ENCODE measurements at places on chromosomes 1 and 21. TPM values are rescaled to one million over a fixed set of nuclear protein-coding genes. Genes with fewer than 3 reads are reported as not detected.

The KCND3 gene
- 1.2 TPM for polyA plus RNA-seq

The THEM5 gene
- polyA plus RNA-seq, result 1.3 TPM

GRCh38 chr1:101220906-101221305 lies 15.9 kb upstream of the S1PR1 start:
- DNase-seq, result no peak

The CFAP141 gene
- not detected for polyA plus RNA-seq

DNA sequence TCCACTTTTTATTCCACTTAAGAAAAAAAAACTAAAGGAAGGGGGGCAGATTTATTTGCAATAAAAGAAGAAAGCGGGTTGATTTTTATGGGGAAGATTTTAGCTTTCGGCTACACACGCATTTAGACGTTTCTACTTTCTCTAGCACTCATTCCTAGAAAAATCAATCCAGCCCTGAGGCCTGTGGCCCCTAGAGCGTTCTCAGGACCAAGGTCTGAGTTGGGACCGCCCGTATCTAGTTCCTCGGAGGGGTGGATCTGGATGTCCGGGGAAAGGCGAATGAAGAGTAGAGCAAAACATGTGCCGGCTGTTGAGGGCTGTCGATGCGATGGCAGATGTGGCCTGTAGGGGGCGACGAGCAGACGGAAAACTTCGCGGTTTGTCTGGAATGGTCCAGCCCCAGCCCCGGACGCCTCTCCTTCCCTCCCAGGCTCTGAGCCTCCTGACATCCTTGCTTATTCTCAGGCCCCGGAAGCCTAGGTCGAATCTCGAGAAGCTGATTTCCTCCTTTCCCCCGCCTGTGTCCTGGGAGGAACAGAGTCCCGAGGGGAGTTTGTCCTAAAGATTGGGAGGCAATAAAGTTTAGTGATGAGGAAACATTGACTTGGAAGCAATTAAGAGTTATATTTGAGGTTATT lies 5.2 kb downstream of the FOXD3 start:
- DNase-seq, result peak; percentile 69

DNA sequence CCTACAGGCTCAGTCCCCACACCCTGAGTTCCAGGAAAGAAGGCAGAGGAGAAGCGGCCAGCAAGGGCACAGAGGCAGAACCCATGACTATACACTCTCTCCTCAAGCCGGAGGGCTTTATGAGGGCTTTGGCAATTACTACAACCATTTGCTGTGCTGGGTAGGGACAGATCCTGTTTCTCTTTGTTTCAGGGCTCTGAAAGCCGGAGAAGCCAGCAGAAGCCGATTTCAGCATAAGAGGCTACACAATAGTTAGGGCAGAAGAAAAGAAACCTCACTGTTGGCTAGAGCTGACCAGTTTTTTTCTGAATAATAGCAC lies 13.9 kb downstream of the GPR3 start:
- DNase-seq, result no peak

The CCDC185 gene
- 0.09 TPM for polyA plus RNA-seq

GRCh38 chr21:17572431-17572830 lies 40.3 kb downstream of the BTG3 start:
- no peak for DNase-seq

The POGZ gene
- 109 TPM for polyA plus RNA-seq

DNA sequence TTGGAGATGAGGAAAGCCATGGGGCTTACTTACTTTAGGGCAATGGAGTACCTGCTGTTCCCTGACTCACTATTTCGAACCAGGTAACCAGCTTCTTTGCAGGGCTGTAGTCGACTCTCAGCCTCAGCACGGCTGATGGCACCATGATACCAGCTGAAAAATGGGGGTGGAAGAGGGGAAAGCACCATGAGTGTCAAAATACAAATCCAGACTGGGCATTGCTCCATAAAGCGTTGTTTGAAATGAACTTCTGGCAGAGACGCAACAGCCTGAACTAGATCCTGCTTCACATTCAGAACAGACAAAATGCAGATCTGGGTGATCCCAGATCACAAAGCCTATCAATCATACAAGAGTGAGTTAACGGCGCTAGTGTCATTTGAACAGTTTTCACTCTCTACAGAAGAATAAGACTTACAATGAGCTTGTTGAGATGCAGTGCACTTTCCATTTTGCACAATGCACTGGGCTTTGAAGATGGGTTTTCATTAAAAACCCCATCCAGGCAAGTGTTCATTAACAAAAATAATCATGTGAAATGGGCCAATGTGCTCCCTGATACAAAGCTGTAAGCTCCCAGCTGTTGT lies 16.0 kb upstream of the TDRD10 start:
- no peak for DNase-seq

- DNase-seq, result no peak
Measured at GRCh38 chr1:167431261-167431908, 86.9 kb downstream of the CD247 start.

The MEX3A gene
- 47.7 TPM for polyA plus RNA-seq

GRCh38 chr21:24278711-24279110 lies 1328.6 kb downstream of the MRPL39 start:
- no peak for DNase-seq

DNA sequence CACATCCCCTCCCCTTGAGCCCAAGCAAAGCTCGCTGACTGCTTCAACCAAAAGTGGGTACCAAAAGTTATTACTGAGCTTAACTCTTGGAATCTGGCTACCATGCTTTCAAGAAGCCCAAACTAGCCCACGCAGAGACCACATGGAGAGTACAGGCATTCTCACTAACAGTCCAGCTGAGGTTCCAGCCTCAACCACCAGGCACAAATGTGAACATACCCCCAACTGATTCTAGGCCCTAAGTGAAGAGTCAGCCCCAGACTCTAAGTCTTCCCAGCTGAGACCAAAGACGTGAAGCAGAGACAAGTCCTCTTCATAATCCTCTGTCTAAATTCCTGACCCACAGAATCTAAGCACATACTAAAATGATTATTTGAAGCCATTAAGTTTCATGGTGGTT lies 36.8 kb downstream of the EVI5 start:
- DNase-seq, result no peak

The BARHL2 gene
- polyA plus RNA-seq, result 0.04 TPM

The NHLH2 gene
- polyA plus RNA-seq, result not detected

DNA sequence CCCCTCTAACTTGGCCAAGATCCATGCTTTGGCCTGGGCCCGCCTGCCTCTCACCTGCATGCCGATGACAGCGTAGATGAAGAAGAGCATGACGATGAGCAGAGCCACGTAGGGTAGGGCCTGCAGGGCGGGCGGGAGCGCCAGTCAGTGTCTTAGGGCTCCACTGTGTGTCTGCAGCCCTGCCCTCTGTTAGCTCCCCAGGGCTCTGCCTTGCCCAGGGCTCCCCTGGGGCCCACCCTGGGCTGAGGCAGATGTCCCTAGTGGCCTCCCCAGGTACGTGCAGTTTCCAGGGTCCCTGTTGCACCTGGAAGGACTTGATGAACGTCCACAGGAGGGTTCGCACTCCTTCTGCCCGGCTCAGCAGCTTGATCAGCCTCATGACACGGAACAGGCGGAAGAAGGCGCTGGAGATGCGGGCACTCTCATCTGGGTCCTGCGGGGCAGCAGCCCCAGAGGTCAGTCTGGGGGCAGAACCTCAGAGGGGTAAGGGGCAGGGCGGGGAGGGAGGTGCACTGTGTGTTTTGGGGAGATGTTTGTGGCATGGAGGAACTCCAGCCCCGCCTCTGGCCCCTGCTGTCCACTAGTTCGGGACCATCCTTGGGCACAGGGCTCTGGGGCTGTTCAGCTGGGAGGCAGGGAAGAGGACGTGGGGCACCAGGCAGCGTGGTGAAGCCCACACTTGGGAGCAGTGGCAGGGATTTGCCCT lies 29.8 kb upstream of the KIF21B start:
- no peak for DNase-seq

- peak; percentile 36 for DNase-seq
Measured at GRCh38 chr1:45205011-45205909, 1.1 kb downstream of the ZSWIM5 start.

All from right renal pelvis (tissue), 4 donors.